ENCODE measurements at places on chromosomes 3 and 15. TPM values are rescaled to one million over a fixed set of nuclear protein-coding genes. Genes with fewer than 3 reads are reported as not detected.

- DNase-seq: no peak
These were observed 6.3 kb downstream of the BHLHE40 start for GRCh38 chr3:4985330-4986174.

SI gene
- not detected for polyA plus RNA-seq

RTP3 gene
- polyA plus RNA-seq: not detected

CAV3 gene
- polyA plus RNA-seq: 0.05 TPM

- no peak for DNase-seq
These were observed 127.3 kb upstream of the LINGO1 start for GRCh38 chr15:77759896-77760592.

GRCh38 chr3:180421721-180422120 is 180.2 kb upstream of the TTC14 start:
- no peak for DNase-seq

DNA sequence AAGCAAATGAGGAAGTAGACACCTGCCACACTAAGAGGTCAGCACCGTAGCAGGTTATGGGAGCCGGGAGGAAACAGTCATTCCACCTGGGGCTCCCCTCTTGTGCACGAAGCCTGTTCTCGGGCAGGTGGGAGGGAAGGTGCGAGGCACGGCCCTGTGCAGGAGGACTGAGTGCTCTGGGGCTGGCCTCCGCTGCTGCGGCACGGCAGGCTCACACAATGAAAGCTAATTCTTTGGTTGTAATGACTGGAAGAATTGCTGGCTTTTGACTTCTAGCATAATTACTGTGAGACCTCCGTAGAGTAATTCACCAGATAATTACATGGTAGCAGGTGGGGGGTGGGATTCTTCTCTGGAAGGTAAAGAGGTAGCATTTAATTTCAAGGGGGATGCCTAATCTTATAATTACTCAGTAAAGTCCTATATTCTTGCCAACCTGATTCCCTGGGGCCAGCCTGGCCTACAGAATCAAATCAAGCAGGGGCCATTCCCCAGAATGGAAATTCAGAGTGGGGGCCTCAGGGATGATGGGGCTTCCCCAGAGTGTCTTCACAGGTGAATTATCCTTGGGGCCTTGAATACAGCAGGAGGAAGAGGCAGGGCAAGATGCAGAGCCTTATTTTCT is 129.1 kb downstream of the TPRA1 start:
- DNase-seq: no peak

CYP11A1 gene
- polyA plus RNA-seq: 0.70 TPM

DNA sequence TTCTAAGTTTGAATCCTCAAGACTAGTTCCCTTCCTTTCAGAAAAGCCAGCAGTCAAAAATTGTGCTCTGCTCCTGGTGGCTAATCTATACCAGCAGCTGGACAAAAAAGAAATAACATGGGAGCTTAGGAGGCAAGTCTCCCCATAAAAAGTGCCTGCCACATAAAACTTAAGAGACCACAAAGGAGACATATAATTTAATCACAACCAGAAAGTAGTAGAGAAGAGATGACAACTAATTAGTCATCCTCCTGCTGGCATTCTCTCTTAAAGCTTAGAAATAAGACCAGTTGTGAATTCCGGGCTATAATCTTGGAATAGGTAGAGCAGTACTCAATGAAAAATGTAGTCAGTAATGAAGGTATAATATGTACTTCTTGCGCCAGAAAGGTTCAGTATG is 20.2 kb upstream of the IMPG2 start:
- DNase-seq: peak; percentile 11

DNA sequence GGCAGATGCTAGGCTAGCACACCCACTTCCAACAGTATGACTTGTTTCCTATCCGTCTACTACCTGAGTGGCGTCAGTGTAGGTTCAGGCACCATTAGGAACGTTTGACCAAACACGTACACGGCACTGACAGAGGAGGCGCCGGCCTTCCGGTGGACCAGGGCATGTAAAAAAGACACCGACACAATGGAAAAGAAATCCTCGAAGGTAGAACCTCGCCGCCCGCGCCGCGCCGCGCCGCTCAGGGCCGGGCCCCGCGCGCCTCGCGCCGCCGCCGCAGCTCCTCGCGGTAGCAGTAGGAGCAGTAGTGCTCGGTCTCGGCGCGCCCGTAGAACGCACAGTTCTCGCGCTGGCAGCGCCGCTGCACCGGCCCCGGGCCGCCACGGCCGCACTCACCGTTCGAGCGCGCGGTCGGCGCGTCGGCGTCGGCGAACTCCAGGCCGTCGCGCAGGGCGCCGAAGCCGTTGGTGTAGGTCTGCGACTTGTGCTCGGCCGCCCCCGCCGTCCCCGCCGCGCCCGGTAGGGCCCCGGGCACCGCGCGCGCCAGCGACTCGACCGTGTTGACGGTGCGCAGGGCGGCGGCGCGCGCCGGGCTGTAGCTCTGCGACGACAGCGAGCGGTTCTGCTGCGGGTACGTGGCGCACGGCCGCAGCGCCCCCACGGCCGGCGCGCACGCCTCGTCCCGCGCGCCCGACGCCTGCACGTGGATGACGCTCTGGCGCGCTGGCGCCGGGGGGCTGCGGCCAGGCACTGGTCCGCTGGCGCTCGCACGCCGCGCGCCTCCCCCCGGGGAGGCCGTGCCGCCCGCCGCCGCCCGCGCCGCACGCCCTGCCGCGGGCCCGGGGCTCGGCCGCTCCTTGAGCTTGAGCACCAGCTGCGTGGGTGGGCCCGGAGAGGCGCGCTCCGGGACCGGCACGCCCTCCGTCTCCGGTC is 156.7 kb downstream of the KLF13 start:
- DNase-seq: no peak

DNA sequence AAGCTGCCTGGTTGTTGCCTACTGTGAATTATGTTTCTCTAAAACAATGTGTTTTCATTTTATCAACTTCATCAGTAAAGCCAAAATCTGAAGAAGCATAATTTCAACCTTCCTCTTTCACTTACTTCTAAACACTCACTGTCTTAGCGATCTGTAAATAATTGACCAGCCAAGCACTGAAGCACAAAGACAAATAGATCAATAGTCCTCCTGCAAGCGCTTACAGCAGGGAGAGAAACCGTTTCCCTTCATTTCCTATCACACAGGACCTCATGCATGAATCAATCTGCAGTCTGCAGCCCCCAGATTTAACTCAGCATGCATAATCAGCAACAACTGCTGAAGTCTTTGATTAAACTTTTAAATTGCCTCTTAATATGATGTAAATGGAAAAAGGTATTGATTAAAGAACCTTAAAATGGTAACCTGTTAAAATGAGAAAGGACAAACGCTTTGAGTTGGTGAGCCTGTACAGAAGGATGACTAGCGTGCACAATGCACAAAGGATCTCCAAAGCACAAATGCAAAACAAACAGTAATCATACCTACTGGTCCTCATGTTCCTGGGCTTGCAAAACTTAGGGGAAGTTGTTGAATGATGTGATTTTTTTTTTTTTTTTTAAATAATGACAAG is 370.2 kb upstream of the ZNF385D start:
- DNase-seq: no peak

- no peak for DNase-seq
These were observed 988.1 kb downstream of the FHIT start for GRCh38 chr3:60263191-60263590.

MOBP gene
- polyA plus RNA-seq: not detected

SERPINI2 gene
- polyA plus RNA-seq: not detected

DNA sequence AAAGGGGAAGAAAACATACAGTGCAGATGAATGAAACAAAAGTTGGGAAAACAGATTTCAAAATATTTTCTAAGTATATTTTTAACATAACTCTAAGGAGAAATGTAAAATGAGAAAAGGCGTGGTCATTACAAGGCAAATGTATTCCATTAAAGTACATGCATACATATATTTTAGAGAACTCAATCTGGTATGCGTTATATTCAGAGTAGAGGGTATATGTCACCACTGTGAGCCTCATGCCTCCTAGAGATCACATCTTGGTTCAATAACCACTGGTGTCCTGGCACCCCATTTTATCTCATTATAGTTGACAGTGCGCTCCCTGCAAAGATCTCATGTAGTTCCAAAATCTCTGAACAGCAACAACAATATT is 77.5 kb downstream of the SMARCC1 start:
- DNase-seq: no peak

- DNase-seq: no peak
These were observed 1.0 kb downstream of the GLYCTK start for GRCh38 chr3:52288674-52289073.

SPATA12 gene
- polyA plus RNA-seq: not detected

DNA sequence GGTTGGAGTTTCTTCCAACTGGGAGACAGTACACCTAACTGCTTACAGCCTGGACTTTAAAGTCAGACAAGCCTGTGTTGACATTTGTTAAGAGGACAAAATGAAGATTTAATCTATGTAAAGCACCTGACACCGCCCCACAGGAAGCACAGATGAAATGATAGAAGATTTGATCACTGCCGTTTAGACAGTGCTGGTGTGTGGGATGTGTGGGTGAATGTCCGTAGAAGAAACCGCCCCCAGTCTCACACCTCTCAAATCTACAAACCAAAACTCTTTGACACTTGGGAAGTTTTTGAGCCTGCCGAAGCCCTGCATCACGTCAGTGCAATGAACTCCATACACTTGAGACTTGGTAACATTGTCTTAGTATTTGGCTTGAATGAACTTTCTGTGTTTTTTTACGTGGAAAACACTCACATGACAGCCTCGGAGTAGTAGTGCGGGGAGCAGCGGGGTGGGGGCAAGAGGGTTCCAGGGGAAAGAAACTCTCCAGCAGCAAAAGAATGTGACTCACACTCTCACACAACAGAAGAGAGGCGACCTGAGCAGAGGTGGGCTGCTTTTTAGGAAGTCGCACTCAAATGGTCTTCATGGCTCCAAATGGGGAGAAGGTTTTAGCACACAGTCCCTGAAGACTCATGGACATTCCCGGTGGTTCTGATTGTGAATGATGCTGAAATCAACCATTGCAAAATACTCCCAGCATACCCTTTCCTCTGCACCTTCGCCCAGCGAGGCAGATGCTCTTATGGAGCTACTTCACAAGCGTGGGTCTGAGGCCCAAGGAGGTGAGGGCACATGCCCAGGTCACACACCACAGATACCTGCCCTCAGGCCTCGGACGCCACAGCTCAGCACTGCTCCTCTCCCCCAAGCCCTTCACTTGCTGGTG is 79.2 kb downstream of the SRGAP3 start:
- DNase-seq: no peak

GRCh38 chr3:158801201-158801600 is 653 bp upstream of the MFSD1 start:
- no peak for DNase-seq

- DNase-seq: no peak
These were observed 23.0 kb downstream of the NR2F2 start for GRCh38 chr15:96353416-96353929.

DNA sequence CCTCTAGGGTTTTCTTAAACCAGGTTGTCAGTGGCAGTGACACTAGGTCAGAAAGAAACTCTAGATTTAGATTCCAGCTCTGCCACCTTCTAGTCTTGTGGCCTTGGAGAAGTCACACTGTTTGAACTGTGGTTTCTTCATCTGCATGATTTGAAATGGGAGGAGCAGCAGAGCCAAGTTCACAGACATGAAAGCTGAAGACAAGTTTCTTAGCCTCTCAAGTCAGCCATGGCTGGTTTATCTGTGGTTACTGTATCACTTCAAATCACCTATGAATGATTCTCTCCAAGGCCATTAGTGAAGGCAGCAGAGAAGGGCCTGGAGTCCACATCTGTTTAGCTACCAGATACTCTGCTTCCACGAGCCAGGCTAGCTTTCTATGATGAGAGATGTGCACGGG is 15.6 kb downstream of the CLEC3B start:
- DNase-seq: no peak

DNA sequence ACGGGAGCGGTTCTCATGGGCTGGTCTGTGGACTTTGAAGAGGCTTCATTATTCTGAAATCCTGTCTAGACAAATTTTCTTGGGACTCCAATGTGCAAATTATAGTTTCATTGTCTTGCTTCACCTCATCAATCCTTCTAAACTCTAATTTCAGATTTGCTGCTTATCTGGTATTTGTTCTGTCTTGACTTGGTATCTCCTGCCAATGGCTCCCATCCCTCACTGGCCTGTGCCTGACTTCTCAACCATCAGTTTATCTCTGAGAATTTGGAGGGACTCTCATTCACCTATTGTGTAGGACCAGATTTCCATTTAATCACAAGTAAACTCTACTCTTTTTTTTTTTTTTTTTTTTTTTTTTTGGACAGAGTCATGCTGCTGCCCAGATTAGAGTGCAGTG is 960.2 kb upstream of the NR2F2 start:
- DNase-seq: no peak

SAMD7 gene
- polyA plus RNA-seq: not detected

DNA sequence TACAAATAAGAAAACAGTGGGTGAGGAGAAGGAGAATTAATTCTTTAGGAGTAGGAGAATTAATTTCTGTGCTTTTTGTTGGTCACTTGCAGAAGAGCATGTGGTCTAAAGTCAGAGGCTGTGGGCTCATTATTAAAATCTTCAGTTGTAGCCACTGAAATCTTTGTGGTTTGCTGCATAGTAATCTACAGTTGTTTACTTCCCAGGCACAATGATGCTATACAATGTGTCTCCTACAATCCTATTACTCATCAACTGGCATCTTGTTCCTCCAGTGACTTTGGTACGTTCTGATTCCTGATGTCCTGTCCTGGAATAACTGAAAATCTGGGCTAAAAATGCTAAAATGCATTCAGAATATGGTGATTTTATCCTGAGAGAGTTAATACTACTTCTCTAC is 21.0 kb downstream of the IFT122 start:
- peak; percentile 28 for DNase-seq

DNA sequence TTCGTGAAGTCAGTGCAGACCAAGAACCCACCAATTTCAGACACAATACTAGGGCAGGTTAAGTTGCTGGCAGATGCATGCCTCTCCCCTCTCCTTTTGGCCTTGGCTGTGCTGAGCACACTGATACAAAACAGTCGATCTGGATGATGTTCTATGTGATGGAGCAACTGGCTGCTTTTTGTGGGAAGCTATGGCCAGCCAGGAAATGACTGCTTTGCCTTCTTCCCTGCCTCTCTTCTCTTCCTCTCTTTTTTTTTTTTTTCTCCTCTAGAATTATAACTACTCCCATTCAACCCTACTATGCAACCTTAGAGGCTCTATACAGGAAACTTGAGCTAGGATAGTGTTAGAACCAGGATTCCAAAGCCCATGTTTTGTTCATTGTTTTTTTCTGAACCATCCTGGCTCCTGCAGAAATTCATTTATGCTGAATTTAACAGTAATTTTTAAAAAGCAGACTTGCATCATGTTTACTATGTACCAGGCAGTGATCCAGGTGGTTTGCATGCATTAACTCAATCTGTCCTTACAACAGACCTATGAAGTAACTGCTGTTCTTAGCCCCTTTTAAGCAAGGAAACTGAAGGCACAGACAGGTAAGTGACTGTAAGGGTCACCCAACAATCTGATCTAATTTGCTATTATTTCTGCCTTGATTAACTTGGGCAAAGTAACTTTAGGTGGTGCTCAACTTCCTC is 62.9 kb downstream of the PLD1 start:
- no peak for DNase-seq

GRCh38 chr15:100520132-100520921 is 8.4 kb downstream of the CERS3 start:
- DNase-seq: no peak

GRCh38 chr3:188468196-188468595 is 314.2 kb downstream of the LPP start:
- no peak for DNase-seq

GRCh38 chr3:121126033-121126706 is 218.2 kb downstream of the STXBP5L start:
- no peak for DNase-seq

SLC15A2 gene
- 0.11 TPM for polyA plus RNA-seq

EID1 gene
- polyA plus RNA-seq: 238 TPM
